Effector memory CD8-positive, alpha-beta T cell (primary cell): ENCODE measurements at places on chromosomes 3 and 15.

- DNase-seq, result no peak
These were observed 270.2 kb downstream of the SHOX2 start for GRCh38 chr3:157836022-157836421.

DNA sequence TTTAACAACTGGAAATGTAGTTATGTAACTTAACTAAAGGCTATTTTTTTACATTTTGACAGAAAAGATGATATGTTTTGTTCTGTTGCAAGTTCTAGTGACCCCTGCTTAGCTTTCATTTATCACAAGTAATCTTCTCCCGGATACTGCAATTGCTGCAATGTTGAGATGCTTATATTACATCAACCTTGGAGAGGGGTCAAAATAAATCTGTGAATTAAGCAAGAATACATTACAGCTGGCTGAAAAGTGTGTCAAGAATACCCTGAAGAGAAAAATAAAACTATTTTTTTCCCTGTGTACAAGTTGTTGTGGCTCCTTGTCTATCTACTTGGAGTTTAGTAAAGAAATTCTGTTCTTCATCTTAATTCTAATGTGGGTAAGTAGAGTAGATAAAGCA is 232.1 kb upstream of the GOLIM4 start:
- no peak for DNase-seq

DNA sequence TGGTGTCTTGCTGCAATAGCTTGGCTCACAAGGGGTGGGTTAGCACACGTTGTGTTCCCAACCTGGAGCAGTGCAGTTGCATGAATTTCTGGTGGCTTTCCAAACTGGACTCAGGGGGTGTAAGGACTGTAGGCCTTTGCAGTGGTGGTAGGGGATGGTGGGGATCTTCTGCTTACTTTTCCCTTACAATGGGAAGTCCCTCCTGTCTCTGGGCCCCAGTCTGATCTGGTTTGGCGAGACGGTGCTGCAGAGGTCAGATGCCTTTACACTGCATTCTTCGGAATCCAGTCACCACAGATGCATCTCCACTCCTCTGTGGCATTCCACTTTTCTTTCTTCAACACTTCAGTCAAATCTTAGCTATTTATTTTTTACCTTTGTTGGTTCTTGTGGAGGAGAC is 132.1 kb downstream of the DOCK3 start:
- no peak for DNase-seq

DNA sequence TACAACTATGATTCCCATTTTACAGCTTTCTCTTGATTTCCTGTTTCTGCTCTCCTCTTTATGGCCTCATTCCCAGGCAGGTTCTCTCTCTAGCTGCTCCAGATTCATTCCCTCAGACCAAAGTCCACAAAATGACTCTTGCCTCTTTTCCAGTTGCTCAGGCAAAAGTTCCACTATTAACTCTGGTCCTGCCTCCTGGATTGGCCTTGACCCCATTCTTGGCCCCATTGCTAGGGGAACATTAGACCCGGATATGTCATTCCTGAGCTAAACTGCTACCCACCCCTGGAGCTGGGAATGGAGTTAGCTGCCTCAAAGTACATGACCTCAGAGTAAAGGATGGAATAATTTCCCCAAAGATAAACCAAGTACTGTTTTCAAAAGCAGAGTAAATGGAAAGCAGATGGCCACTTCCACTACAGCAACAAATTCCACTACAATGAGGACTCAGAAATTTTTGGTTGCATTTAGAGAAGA is 73.0 kb upstream of the GAP43 start:
- no peak for DNase-seq

GRCh38 chr15:68807249-68807648 is 13.4 kb downstream of the ANP32A start:
- no peak for DNase-seq
